ENCODE measurements at places on chromosomes 11 and 22.

DNA sequence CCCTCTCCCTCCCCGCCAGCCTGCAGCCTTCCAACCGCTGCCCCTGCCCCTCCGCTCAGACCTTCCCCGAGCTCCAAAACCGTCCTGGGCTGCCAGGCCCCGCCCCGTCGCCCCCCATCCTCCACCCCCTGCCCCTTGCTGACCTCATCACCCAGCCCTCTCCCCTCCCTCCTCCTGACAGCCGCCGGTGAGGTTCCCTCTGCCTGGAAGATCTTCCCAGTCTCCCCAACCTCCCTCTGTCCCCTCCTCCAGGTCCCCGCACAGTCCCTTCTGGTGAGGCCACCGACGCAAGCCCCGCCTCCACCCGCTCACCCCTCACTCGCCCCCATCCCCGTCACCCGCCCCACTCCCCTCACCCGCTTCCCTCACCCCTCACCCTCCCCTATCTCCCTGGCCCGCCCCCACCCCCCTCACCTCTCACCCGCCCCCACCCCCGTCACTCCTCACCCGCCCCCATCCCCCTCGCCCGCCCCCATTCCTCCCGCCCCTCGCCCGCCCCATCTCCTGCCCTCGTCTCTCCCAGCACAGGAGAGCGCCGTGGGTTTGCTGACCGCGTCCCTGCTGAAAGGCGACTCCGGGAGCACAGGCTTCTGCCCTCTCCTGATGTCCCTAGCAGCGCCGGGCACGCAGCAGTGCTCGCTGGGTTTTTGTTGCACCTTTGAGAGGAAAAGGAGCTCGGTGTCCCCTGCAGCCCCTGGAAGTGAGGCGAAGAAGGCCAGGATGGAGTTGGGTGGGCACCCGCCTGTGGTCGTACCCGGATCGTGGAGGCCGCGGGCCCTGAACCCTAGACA is 16.4 kb upstream of the UPK3A start:
- no peak for DNase-seq

DNA sequence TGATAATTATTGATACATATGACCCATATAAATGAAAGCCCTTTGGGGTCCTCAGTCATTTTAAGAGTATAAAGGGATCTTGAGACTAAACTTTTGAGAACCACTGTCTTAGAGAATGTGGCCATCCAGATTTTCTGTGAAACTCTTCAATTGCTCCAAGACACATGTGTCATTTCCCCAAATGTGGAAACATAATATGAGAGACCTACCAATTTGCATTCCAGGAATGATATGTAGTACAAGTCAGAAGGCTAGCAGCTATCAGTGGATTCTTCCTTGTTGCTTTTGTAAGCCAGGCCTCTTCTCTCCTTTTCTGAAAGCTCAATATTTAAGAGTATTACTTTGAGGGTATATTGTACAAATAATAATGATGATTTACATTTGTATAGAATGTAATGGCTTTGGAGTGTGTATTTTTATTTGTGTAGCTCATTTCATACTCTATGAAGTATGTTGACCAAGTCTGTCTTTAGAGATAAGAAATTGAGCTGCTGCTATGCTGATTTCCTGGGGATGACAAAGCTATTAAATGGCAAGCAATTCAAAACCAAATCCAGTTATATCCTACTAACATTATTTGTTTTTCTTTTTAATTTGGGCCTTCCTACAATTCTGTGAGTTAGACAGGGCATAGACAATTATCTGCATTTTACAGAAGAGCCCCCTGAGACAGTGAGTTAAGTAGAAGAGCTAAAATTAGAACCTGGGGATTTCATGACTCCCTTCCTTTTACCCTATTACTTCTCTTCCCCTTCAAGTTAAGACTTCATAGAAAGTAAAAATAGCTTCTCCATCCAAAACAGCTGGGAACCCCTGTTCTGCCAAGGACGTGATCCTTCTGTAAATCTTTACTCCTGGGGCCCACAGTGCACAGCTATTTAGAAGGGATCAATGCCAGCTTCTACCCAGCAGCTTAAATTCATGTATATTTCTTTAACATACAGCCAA is 131.9 kb downstream of the WNT11 start:
- DNase-seq, result no peak

DNA sequence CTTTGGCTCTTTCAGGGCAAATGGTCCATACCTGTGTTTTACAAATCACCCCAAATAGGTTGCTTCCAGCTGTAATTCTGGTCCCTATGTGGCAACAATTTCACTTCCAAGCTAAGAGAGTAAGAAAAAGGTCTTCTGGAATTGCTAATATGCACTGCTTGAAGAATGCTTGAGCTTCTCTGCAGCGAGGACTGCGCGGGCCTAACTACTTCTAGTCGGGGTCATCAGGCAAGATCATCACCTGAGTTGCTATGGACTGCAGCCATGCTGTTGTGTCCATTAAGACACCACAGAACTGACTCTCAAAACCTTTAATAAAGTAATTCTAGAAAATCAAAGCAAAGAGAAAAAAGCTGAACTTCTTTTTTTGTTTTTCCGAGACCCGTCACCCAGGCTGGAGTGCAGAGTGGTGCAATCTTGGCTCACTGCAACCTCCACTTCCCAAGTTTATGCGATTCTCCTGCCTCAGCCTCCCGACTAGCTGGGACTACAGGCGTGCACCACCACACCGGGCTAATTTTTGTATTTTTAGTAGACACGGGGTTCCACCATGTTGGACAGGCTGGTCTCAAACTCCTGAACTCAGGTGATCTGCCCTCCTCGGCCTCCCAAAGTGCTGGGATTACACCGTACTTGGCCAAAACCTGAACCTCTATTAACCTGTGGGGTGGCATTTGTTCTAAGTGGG is 2.2 kb downstream of the JOSD1 start:
- DNase-seq, result no peak

GRCh38 chr11:96279896-96280290 is 63.1 kb downstream of the MAML2 start:
- DNase-seq, result no peak

- peak; percentile 64 for DNase-seq
These were observed 16.4 kb upstream of the SCGB1A1 start for GRCh38 chr11:62402226-62402959.

- no peak for DNase-seq
These were observed 170.1 kb upstream of the CADM1 start for GRCh38 chr11:115674176-115674936.

DNA sequence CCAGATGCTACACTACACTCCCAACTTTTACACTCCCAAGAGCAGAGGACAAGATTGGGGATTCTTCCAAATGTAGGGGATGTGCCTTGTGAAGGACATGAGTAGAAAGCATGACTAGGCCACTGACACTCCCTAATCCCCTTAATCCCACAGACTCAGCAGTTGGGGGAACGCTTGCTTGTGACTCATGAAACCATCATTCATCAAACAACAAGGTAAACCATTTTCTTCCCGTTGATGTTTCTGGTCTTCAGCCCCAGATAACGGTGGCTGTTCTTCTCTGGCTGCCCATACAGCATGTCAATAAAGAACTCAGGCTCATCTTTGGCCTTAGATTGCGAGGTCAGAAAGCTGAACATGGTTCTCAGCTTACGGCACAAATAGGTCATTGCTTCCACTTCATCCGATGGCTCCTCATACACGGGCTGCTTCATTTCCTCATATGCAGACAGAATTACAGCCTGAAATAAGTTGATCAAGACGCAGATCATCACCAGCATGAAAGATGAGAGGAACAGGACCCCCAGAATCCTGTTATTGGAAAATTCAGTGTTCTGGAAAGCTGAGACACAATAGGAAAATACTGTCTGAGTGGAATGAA is 6.4 kb upstream of the CDPF1 start:
- DNase-seq, result no peak

GRCh38 chr11:58006940-58007339 is 16.7 kb upstream of the OR9Q1 start:
- DNase-seq, result no peak

DNA sequence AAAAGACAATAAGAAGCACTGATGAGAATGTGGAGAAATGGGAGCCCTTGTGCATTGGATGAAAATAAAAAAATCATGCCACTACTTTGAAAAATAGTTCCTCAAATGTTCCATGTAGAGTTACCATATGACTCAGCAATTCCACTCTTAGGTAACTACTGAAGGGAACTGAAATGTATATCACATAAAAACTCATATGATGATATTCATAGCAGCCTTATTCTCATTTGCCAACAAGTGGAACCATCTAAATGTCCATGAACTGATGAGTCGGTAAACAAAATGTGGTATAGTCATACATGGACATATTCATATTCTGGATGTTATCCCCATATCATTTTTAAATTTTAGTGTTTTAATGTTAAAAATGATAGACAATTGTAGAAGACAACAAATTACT is 3.5 kb downstream of the KRTAP5-9 start:
- DNase-seq, result no peak

DNA sequence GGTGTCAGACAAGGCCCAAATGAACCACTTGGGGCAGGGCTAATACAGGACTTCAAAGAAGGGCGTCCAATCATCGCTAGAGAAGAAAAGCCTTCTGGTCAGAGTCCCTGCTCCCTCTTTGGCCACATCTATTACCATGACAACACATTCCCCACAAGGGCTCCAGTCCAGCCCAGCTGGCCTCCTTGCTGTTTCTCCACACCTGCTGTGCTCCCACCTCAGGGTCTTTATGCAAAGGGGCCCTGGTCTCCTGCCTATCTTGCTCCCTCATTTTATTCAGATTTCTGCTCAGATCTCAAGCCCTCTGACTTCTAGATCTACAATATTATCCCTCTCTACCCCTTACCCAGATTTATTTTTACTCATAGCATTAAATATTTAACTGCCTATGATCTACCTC is 58.0 kb upstream of the KIRREL3 start:
- DNase-seq, result no peak

DNA sequence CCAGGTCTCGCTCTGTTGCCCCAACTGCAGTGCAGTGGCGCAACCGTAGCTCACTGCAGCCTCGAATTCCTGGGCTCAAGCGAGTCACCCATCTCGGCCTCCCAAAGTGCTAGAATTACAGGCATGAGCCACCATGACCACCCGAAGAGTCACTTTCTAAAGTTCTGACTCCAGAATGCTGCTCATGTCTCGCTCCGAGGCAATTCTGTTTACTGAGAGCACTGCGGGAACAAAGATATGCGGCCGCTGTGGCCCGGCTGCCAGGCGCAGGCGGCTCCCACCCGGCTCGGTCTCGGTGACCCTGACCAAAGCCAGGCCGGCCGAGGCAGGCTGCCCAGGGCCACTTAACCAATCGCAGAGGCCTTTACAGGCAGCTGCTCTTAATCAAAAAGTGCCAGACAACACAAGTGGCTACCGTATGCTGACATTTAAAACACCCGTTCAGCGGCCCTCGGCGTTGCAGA is 78.7 kb downstream of the PHF21B start:
- DNase-seq, result no peak

GRCh38 chr11:122976061-122976733 is 5.4 kb downstream of the BSX start:
- DNase-seq, result no peak

GRCh38 chr11:13119361-13119760 is 110.2 kb downstream of the RASSF10 start:
- no peak for DNase-seq

GRCh38 chr11:110947096-110947495 is 234.9 kb upstream of the ARHGAP20 start:
- DNase-seq, result no peak

- no peak for DNase-seq
These were observed 842 bp downstream of the HEPACAM start for GRCh38 chr11:124934862-124935547.

DNA sequence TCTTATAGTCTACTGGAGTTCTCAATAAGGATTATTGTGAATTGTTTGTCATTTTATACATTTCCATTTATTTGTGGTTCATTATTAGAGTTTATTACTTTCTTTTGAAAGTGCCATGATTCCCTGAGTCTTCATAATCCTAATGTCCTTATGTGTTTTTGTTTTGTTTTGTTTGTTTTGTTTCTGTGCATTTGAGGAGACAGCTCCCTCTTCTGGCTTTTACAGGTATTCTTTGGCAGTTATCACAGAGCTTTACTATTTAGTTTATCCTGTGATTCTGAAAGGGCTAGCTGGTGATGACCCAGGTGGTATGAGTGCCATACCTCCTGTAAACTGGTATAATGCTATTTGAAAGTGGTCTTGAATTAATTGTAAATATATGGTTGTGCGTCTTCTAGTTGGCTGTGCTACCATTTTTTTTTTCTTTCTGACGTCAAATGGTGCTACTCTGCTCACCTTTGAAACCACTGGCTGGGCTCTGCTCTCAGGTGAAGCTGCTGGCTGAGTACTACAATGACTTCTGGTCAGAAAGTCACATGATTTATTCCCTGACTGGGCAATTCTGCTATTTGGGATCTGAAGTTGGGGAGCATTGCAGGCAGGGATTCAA is 751.2 kb downstream of the JRKL start:
- no peak for DNase-seq

GRCh38 chr11:57901278-57901677 is 122.4 kb upstream of the OR9Q1 start:
- no peak for DNase-seq

- peak; percentile 31 for DNase-seq
These were observed at the start of gene GRIA4 for GRCh38 chr11:105609832-105610781. Gene GRIA4 (plus strand): TSS chr11:105610073. CDS start chr11:105610998, 925 bp downstream.

GRCh38 chr11:69982690-69983570 is 95.2 kb upstream of the ANO1 start:
- no peak for DNase-seq

DNA sequence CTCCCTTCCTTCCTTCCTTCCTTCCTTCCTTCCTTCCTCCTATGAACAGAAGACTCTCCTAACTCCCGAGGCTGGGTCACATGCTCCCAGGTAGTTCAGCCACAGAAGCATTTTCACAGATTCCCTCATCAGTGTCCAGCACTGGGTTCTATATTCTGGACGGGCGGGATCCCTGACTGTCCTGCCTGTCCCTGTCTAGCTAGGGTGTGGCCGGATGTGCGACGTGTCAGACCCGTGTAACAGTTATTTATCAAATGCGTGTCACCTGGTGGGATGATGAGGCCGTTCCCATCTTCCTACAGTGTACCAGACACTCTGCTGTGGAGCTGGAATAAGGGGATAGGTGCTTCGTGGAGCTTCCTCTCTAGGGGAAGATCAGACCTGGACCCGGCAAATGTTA is 901.0 kb downstream of the BRD1 start:
- no peak for DNase-seq

DNA sequence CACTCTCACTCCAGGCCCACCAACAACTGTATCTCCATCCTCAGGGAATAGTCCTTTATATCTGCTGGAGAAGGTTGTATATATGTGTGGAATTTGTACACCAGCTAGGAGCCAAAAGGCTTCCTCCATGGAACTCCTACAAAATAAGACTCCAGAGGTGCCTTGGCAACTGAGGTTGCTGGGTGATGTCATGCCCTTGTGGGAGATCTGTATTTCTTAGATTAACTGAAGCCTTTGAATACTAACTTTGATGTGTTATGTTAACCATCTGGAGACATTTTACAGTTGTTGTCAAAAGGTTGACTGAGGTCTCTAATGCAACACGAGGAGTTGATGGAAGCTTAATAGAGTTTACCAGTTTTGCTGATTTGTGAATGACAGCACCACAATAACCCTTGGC is 139.5 kb upstream of the TTC12 start:
- no peak for DNase-seq

GRCh38 chr22:43220625-43221380 is 33.9 kb upstream of the TTLL12 start:
- DNase-seq, result no peak
